ENCODE measurements at places on chromosomes 1 and 21.
A peak's percentile ranks its signal among the peaks of the same experiment; 100 is the strongest.

GRCh38 chr21:35849144-35849543 lies 211.2 kb downstream of the SETD4 start:
- ATAC-seq: no peak

DNA sequence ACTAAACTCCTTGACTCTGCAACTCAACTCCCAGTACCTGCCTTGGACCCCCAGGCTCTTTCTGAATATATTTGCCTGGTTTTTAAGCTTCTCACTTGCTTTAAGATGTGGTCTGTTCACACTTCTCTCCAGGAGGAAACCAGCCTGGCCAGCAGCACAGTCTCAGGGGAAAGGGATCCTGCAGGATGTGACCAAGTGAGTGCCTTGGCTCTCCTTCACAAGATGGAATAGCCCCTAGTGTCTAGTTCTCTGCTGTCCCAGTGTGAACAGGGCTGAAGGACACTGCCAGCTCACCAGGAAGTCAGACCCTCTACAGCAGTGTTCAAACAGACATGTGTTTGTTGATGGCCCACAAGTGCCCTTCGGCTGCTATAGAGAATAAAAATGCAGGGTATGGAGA lies 32.9 kb downstream of the CD244 start:
- ATAC-seq: peak; percentile 25

DNA sequence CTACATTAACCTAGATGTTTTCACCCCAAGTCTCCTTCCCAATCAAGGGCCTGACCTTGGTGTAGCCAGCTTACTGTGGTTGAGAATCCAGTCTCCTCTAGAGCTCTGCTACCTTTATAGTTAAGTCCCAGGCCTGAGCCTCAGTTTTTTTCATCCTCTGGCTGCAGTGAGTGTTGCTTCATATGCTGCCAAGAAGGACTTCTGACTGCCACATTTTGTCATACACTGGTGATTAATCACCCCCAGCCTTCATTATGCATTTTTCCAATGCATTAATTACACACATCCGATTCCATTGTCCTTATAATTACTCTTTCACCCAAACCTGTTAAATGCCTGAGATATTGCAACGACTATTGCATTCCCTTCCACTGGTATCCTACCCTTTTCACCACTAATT lies 66.3 kb upstream of the FGGY start:
- ATAC-seq: no peak

GRCh38 chr21:28729887-28730286 lies 262.8 kb downstream of the LTN1 start:
- ATAC-seq: no peak

DNA sequence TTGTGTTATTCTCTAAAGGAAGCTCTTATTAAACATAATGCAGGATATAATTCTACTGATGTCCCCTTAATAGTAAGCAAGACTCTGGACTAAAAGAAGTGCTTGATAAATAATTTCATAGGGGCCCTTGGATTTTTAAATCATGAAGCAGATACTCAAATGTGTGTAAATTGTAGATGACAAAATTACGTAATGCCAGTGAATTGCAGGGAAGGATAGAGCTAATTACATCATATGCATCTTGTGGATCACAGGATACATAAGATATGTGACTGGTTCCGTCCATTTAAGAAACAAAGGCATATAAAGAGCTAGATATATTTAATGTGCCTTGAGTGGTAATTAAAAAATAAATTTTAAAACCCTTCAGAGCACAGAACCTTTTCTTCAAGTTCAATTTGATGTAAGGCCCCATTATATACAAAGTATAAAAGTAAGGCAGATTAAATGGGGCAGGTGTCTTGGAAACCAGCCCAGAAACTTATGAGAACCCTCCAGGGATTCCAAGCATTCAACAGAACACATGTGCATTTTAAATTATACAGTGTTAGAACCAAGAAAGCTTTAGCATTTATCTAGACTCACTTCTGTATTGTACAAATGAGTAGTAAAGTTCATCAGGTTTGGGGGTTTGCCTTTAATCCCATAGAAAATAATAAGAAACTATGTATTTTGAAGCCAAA lies 190.4 kb downstream of the NCAM2 start:
- ATAC-seq: no peak

DNA sequence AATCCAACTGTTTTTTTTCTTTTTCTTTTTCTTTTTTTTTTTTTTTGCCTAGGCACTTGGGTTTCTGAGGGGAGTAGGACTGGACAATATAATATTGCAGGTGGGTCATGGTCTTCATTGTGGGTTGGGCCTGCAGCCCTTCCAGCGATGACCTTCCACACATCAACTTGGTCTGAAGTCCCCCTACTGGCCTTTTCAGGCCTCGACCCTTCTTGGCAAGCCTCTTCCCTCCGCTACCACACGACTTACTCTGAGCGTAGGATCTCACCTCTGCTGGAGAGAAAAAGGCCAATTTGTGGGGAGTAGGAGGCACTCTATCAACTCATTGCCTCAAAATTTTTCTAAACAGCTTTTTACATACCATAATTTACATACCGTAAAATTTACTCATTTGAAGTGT lies 51.1 kb upstream of the GRIK3 start:
- no peak for ATAC-seq

- peak; percentile 94 for ATAC-seq
Measured at GRCh38 chr21:32569261-32570230, 15.8 kb downstream of the TCP10L start.

GRCh38 chr1:218772575-218772974 lies 401.1 kb upstream of the LYPLAL1 start:
- no peak for ATAC-seq

GRCh38 chr1:174800216-174800851 lies 199.4 kb upstream of the CACYBP start:
- ATAC-seq: no peak

DNA sequence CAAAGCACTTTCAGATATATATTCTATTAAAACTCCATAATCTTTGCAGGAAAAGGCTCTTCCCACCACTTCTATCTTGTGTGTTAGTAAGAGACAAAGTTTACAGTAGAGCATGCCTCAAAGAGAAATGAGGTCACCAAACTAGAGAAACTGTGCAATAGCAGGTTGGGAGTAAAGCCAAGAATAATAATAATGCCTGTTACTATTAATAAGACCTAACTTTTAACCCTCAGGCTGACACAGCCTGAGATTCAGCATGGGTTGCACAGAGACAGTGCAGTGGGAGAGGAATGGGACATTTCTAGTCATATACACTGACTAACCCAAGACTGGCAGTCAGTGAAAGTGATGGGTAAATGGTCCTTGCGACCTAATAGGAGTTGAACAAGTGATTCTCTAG lies 320.2 kb upstream of the NFIA start:
- no peak for ATAC-seq

DNA sequence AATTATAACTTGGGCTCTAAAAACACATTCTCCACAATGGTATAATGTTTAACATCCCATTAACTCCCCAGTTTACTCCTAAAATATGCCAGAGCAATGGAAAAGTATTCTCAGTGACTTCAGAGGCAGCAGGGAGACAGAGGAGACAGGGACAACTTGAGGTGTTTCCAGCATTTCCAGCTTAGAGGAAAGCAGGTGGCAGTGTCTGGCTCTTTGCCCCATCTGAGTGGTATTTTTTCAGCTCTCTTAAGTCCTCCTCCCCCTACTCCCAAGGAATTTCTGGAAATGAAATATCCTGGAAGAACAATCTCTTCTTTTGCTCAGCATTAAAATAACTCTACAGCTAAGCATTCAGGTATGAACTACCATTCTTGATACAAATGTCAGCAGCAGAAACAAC lies 10.8 kb upstream of the ERMAP start:
- ATAC-seq: no peak

- no peak for ATAC-seq
Measured at GRCh38 chr1:67184838-67185421, 18.7 kb downstream of the IL23R start.
